Right lobe of liver (tissue), 6 donors: ENCODE measurements at places on chromosomes 1 and 21. TPM values are rescaled to one million over a fixed set of nuclear protein-coding genes. Genes with fewer than 3 reads are reported as not detected.
A peak's percentile ranks its signal among the peaks of the same experiment; 100 is the strongest.

- H3K36me3 ChIP-seq, result no peaks in the 10 kb centered on the region
- no peaks in the 10 kb centered on the region for H3K4me1 ChIP-seq
- no peak overlapping the region for H3K4me3 ChIP-seq
- H3K27me3 ChIP-seq, result no peaks in the 10 kb centered on the region
Observed at GRCh38 chr21:43305336-43305665, 121.6 kb downstream of the SIK1 start.

GRCh38 chr1:23525558-23526250 is 5.3 kb downstream of the E2F2 start:
- no peaks in the 10 kb centered on the region for H3K27me3 ChIP-seq
- H3K4me1 ChIP-seq, result no peaks in the 10 kb centered on the region
- no peaks in the 10 kb centered on the region for H3K36me3 ChIP-seq
- no peak overlapping the region for H3K4me3 ChIP-seq

DNA sequence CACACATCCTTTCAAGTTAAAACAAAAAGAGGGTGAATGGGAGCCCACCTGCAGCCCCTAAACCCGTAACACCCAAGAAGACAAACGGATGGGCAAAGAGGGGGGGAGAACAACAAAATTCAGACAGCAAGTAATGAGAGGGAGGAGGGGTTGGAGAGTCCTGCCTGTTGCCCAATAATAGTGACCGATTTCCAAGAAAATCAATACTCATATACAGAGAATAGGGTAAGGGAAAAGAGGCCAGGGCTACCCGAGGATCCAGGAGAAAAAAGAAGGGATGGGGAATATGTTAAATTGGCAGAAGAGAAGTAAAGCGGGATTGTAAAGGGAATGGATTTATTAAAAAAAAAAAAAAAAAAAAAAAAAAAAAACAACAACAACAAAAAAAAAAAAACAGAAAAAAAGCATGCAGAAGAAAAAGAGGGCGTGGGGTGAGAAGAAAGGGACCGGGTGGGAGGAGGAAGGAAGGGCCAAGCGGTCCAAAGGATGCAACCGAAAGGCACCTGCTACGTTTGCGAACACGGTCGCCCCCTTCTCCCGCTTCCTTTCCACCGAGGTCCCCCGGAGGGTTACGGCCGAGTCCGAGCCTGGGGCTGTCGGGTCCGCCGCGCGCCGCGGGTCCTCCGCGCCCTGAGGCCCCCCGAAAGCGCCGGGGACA is 930 bp downstream of the SLC30A10 start:
- peak overlapping the region; percentile 88 for H3K27ac ChIP-seq
- H3K36me3 ChIP-seq, result no peaks in the 10 kb centered on the region
- no peak for DNase-seq
- peaks cover 40% of the 10 kb centered on the region for H3K4me1 ChIP-seq
- H3K4me3 ChIP-seq, result peak overlapping the region; percentile 81

DNA sequence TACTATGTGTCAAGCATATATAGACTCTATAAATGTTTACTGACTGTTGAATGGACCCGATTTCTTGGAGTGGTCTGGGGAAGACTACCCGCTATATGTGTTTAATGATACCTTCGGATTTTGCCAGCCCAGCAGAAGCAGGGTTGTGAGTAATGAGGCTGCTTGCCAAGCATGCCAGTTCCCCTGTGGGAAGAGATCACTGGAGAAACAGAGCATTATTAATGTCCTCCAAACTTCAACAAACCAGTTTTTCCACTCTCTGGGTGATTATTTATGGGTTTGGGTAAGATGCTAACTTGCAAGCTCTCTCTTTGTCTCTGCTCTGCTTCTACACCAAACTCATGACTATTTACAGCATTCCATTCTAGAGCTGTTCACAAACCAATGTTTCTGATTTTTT is 25.1 kb upstream of the PHGDH start:
- H3K36me3 ChIP-seq, result no peaks in the 10 kb centered on the region
- no peak overlapping the region for H3K4me3 ChIP-seq
- no peak overlapping the region for H3K27ac ChIP-seq
- H3K4me1 ChIP-seq, result no peaks in the 10 kb centered on the region
- DNase-seq, result no peak

GRCh38 chr1:166947398-166948043 is 27.8 kb downstream of the ILDR2 start:
- no peak overlapping the region for H3K4me3 ChIP-seq
- H3K27ac ChIP-seq, result no peak overlapping the region
- H3K4me1 ChIP-seq, result no peaks in the 10 kb centered on the region
- DNase-seq, result peak; percentile 21
- no peaks in the 10 kb centered on the region for H3K27me3 ChIP-seq

The CYP4X1 gene
- 4.1 TPM for total RNA-seq

DNA sequence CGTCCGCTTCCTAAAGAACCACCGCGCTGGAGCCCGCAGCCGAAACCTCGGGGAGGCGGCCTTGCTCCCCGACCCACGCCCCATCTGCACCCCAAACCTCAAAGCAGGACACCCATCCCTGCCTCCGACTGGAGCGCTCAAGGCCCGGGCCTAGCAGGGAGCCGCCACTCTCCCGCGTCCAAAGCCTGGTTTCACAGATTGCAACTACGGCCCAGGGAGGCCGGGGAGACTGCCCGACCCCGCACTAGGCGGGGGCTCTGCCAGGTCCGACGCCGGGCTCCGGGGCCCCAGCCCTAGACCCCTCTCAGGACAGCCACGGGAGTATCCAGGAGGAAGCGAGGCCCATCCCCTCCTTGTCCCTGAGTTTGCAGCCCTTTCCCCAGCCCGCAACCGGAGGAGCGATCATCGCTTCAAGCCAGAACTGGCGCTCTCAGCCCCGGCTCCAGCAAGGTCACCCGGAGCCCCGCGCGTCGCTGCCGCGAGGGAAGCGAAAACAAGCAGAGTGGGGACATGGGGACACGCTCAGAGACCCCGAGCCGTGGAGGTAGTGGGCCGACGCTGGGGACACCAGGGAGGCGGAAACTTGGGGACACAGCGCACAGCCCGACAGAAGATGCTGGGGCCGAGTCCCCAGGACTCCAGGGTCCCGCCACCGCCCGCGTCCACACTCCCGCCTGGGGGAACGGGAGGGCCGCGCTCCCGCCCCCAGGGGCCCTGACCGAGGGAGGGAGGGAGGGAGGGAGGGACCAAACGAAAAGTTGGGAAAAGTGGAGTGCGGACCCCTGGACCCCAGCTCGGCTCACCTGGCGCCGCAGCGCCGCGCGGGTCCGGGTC is 433 bp downstream of the TMEM200B start:
- H3K36me3 ChIP-seq, result no peaks in the 10 kb centered on the region
- peak overlapping the region; percentile 74 for H3K4me3 ChIP-seq
- no peaks in the 10 kb centered on the region for H3K4me1 ChIP-seq
- peak overlapping the region; percentile 36 for H3K27ac ChIP-seq
- H3K27me3 ChIP-seq, result no peaks in the 10 kb centered on the region
- no peak for DNase-seq

DNA sequence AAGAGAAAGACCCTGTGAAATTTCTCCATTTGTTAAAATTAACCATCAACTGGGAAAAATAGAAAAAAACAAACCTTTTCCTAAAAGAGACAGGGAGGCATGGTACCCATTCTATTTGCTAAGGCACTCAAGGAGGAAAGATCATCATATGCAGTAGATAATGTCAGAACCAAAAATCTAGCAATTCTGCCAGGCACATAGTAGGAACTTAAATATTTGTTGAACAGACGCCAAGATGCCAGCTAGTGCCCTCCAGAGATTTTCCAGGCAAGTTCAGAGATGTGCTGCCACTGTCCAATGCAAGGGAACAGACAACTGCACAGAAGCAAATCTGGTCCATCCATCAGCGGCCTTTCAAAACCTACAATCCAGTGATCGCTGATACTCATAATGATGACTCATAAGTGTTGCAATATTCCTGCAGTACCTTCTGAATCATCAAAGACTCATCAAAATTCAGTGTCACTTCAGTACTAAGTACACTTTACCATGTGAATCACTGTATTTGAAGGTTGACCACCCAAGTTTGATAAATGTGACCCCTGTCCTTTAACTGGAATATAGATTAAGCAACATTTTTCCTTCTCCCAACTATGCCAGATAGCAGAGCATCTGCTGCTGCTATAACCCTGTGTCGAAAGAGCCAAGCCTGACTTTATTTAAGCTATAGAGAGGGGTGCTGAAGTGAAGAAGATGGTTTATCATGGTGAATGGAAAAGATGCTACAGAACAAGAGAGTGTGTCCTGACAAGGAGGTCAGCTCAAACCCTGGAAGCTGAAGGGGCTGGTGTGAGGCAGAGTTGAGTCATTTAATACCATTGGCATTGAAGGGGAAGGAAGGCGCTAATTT is 99.1 kb downstream of the MT1HL1 start:
- no peaks in the 10 kb centered on the region for H3K36me3 ChIP-seq
- no peaks in the 10 kb centered on the region for H3K4me1 ChIP-seq
- H3K4me3 ChIP-seq, result no peak overlapping the region
- no peak overlapping the region for H3K27ac ChIP-seq
- DNase-seq, result no peak
- H3K27me3 ChIP-seq, result no peaks in the 10 kb centered on the region

GRCh38 chr1:243706563-243706962 is 143.5 kb downstream of the AKT3 start:
- H3K36me3 ChIP-seq, result no peaks in the 10 kb centered on the region
- H3K4me3 ChIP-seq, result no peak overlapping the region
- H3K27ac ChIP-seq, result no peak overlapping the region
- H3K4me1 ChIP-seq, result no peaks in the 10 kb centered on the region

The TRIM58 gene
- total RNA-seq, result 0.29 TPM

DNA sequence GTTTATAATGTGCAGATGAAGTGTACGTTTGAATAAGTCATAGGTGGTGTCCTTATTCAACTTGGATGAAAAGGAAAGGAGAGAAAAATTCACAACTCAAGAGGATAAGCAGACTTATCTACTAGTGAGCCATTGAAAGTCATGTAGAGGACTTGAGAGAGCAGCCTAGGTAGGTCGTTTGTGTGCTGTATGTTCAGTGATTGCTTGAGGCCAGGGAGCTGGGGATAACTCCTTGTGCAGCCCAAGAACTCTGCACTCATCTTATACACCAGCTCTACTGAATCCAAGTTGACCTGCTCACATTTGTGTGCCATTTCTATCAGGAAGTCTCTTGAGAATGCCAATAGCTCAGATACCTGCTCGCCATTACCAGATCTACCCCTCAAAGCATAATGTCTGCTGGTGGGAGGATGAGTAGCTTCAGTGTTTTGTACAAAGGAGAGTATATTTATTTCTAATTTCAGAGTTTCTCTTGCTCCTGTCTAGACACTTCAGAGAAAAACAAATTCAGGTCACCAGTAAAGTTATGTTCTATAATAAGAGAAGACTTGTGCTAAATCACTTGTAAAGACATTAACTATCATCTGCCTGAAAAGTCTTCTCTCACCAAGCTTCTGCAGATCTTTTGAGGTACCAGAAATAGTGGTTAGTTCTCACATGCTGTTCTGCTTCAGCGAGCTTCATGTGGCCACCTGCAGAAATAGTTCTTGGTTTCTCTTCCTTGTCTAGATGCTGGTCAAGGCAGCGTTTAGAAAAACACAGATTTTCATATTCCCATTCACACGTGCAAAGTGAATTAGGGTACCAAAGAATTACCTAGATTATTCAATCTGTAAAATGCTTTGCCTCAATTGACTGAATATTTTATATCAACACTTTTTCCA is 10.8 kb downstream of the S1PR1 start:
- H3K27ac ChIP-seq, result no peak overlapping the region
- no peaks in the 10 kb centered on the region for H3K4me1 ChIP-seq
- no peaks in the 10 kb centered on the region for H3K27me3 ChIP-seq
- no peak for DNase-seq
- H3K36me3 ChIP-seq, result no peaks in the 10 kb centered on the region

The DTL gene
- total RNA-seq, result 3.6 TPM

DNA sequence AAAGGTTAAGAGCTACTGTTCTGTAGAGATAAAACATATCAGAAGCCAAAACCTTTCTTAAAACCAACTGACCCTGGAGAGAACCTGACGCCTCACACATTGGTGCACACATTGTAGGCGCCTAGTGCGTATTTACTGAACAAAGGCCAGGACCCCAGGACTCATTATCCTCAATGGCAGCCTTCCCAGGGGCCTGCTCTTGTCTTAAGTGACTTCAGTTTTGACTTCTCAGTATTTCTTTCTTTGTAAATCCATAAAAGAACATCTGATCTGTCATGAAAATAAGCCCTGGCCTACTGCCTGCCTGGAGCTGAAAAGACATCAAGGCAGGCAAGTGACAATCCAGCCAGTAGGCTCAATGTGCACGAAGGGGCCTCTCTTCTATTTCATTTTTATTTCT is 27.6 kb downstream of the ABCA4 start:
- H3K36me3 ChIP-seq, result no peaks in the 10 kb centered on the region
- no peaks in the 10 kb centered on the region for H3K27me3 ChIP-seq
- no peak overlapping the region for H3K4me3 ChIP-seq
- H3K27ac ChIP-seq, result peak overlapping the region; percentile 3

The ZNF593OS gene
- not detected for total RNA-seq

GRCh38 chr1:24910751-24911650 is 19.1 kb downstream of the RUNX3 start:
- H3K4me1 ChIP-seq, result no peaks in the 10 kb centered on the region
- no peak overlapping the region for H3K27ac ChIP-seq
- H3K36me3 ChIP-seq, result no peaks in the 10 kb centered on the region
- DNase-seq, result no peak
- no peaks in the 10 kb centered on the region for H3K27me3 ChIP-seq
- no peak overlapping the region for H3K4me3 ChIP-seq

The TACSTD2 gene
- 1.3 TPM for total RNA-seq

DNA sequence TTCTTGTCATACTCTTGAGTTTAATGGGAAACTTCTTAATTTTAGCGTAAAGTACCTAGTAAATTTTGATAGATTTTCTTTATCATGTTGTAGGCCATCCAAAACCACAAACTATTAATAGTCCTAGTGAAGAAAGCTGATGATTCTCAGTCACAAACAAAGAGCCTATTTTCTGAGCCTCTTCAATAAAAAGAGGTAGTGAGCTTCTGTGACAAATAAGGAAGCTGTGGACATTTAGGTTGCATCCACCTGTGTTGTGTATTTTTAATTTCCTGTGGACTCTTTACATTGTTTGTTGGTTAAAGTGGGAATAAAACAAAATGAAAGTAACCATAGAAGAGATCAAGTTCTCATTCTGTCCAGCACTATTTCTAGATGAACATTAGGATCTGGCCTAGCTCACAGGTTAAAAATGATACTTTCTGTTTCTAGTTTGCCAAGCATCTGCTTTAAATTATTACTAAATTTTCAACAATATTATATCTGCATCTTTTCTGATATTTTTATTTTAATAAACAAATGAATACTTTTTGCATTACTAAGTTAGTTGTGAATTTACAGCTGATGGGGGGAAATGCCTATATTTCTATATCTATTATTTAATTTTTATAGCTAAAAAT is 702.2 kb upstream of the ADGRL4 start:
- H3K4me3 ChIP-seq, result no peak overlapping the region
- H3K27me3 ChIP-seq, result no peaks in the 10 kb centered on the region
- H3K36me3 ChIP-seq, result no peaks in the 10 kb centered on the region
- H3K27ac ChIP-seq, result no peak overlapping the region
- no peaks in the 10 kb centered on the region for H3K4me1 ChIP-seq

DNA sequence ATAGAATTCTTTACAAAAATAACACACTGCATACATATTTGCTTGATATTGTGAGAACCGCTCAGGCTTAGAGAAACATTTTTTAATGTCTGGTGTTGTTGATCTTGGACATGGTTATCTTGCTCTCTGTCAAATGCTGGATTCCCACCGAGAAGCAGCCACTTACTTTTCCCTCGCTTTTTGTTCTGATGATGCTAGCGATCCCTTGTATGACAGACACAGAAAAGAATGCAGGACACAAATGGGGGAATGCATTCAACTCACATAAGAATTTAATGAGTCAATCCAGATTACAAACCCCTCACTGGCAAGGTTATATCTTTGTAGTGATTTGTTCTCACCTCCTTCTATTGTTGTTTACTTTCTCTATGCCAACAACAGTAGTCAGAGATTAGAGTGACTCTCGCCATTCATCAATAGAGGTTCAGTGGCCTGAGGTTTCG is 76.8 kb upstream of the AKT3 start:
- no peaks in the 10 kb centered on the region for H3K36me3 ChIP-seq
- H3K27ac ChIP-seq, result no peak overlapping the region
- no peaks in the 10 kb centered on the region for H3K27me3 ChIP-seq
- H3K4me3 ChIP-seq, result no peak overlapping the region
- H3K4me1 ChIP-seq, result no peaks in the 10 kb centered on the region
